ENCODE measurements at places on chromosomes 3 and 15. TPM values are rescaled to one million over a fixed set of nuclear protein-coding genes. Genes with fewer than 3 reads are reported as not detected.

DNA sequence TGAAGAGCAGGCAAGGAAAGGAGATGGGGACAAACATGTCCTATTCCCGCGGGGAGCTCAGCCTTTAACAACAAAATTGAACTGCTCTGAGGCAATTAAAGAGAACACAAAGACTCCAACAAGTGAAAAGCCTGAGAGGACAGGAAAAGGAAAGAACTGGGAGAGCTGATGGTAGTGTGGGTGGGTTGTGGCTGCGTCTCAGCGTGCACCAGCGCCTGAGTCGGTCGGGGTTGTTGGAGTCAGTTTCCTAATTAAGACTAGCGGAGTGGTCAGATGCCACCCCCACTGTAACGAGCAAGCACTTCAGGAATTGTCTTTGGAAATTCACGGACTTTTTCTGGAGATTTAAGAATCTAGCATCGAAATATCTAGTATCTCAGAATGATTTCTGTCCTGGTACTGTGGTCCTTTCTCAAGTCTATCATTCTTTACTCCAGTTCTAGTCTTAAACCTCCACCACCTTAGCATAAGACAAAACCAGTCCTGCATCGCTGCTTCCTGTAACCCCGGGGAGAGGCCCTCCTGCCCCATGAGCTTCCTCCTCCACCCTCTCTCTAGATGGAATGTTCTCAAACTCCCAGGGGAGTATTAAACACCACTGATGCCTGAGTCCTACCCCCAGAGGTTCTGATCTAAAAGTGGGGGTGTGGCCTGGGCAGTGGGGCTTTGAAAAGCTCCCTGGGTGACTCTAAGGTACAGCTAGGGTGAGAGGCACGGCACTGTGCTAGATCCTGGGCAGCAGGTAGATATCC lies 104.0 kb downstream of the CYP19A1 start:
- no peak for DNase-seq

DNA sequence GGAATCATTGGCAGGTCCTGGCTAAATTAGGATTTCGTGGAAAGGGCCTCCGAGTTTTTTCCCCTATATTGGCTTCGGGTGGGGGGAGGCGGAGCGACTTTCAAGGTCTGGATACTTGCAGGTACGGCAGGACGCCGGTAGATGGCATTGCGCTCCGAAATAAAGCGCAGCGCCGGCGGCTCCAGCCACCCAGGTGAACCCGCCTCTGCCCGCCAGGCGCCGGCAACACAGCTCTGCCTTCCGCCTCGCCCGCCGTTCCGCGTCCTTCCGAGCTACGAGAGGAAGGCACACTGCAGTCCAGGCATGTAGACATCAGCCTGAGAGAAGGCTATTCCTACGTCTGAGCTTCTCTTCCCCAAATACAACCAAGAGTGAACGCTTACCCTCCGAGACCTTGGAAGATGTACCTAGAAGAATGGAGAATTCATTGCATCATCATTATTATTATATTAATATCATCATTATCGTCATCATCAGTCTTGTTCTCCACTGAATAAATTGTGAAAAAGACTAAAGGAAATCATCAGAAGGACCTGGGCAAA lies 514.1 kb downstream of the MECOM start:
- peak; percentile 74 for DNase-seq

GRCh38 chr15:68528626-68529290 lies 50.0 kb upstream of the CORO2B start:
- peak; percentile 26 for DNase-seq

- no peak for DNase-seq
These were observed 573 bp upstream of the DIS3L start for GRCh38 chr15:66292571-66293418.

DNA sequence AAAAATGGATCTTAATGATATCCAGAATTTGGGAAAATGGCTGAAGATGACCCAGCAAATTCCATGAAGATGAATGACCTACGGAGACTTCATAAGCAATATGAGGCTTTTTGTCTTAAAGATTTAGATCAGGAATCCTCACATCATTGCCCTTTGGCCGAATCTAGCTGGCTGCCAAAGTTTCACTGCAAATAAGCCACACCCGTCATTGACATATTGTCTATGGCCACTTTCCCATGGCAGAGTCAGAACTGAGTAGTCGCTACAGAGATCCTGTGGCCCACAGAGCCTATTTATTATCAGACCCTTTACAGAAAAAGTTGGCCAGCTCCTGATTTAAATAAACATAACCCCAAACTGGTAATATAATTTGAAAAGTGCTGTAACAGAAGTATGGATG lies 307.4 kb upstream of the RARB start:
- DNase-seq = no peak

GRCh38 chr15:68252925-68253534 lies 23.5 kb upstream of the CLN6 start:
- peak; percentile 66 for DNase-seq

- DNase-seq = no peak
These were observed 143.8 kb upstream of the IL12A start for GRCh38 chr3:159844801-159845261.

DNA sequence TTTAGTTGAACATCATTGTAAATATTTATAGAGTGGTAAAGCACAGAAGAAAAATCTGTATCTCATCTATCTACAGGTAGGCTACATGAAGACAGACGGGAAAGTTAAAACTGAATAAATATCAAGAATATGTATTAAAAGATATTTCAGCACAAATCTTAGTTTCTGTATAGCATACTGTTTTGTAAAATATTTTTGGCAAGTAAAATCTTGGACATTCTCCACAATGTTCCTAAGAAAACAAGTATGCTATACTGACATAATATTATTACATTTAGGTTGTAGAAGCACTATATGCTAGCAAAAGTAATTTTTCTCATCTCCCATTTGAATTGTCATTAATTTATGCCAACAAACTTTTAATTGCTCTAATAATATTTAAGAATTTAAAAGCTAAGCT lies 326.4 kb upstream of the ARL6 start:
- DNase-seq = no peak

- DNase-seq = no peak
These were observed 343.1 kb downstream of the LPP start for GRCh38 chr3:188497021-188497420.

DNA sequence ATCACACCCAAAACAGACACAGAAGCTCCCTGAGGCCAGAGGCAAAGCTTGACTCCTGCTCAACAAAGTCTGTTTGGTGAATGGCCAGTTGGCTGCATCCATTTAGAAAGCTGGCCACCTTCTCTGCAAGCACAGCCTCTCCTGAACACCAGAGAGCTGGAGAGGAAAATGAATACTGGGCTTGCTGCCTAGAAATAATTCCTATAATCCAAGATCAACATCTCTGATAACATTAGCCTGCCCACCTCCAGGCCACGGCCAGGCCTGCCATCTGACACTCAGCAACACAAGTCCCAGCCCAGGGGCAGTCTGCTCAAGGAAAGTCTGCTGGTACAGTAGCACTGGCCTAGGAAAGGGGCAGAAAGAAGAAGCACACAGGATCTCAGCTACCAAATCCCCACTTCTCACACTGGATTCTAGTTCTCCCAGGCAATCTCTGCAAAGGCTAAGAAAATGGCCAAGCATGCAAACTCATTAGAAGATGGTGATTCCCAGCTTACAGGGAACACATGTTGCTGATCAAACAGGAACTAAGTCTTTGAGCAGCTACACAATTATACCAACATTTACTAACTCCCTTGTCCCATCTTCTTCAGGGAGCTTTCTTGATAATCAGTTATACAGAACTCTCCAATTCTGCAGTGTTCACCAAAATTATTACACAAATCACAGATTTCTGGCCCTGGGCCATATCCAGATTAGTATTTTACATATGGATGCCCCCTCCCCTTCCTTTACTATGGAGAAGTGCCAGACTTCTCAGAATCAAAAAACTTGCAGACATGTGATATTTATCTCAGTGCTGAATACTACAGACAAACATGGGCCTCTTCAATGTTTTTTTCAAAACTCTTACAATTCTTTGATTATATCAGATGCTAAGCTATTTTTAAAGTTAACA lies 9.9 kb downstream of the TBC1D2B start:
- no peak for DNase-seq

- no peak for DNase-seq
These were observed 15.3 kb downstream of the ZBTB47 start for GRCh38 chr3:42668793-42669217.

- no peak for DNase-seq
These were observed 37.4 kb downstream of the THBS1 start for GRCh38 chr15:39618063-39618823.

DNA sequence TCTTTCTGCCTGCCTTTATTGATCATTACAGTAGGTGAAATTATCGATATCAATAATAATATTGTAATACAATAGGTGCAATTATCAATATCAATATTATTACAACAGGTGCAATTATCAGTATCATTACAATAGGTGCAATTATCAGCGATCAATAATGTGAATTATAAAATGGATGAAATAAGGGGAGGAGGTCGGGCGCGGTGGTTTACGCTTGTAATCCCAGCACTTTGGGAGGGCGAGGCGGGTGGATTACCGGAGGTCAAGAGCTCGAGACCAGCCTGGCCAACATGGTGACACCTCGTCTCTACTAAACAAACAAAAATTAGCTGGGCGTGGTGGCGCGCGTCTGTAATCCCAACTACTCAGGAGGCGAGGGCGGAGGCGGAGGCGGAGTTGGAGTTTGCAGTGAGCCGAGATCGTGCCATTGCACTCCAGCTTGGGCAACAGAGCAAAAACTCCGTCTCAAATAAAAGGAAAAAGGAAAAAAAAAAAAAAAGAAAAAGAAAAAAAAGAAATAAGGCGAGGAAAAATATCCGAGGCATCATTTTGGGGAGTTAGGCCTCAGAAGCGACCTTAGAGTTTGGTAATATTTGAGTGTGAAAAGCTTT lies 611 bp upstream of the BNIP2 start:
- peak; percentile 84 for DNase-seq

GRCh38 chr3:113556316-113556945 lies 24.1 kb downstream of the SIDT1 start:
- DNase-seq = no peak

DNA sequence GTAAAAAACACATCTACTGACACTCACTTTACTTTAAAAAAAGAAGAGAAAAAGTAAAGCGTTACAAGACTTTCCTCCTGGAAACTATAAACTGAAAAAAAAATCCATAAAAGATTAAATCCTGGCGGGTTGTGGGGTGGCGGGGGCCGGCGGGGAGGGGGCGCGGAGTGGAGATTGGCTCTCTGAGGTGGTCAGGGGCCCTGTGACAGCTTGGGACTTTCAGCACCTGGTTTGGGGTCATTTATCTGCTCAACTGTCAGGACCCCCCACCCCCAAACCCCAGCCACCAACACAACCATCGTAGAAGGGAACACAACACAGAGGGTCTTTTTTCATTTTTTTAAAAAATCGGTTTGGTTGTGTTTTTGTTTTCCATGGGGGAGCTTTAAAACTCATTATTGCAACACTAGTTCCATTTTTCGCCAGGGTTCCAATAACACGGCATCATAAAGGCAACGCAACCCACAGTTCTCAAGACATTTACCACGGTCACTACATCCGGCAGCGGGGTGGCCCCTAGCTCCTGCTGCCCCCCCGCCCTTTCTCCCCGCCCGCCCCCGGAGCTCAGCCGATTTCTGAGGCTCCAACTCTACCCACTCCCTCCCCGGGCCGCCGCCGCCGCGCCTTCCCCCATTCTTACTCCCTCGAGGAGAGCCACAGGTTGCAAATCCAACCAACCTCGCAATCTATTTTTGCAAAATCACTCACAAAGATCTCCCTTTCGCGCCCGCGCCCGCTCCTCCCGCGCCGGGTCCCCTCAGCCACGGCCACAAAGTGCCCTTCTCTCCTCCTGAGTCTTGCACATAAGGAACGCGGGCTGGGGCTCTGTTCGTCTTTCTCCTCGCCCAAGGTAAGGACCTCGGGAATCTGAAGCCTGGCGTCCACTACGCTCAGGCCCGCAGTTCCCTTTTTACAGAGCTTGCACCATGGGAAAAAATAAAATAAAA lies 1.8 kb downstream of the BCL6 start:
- peak; percentile 54 for DNase-seq

- no peak for DNase-seq
These were observed 1.8 kb upstream of the ZNF385D start for GRCh38 chr3:21752749-21753347.

DNA sequence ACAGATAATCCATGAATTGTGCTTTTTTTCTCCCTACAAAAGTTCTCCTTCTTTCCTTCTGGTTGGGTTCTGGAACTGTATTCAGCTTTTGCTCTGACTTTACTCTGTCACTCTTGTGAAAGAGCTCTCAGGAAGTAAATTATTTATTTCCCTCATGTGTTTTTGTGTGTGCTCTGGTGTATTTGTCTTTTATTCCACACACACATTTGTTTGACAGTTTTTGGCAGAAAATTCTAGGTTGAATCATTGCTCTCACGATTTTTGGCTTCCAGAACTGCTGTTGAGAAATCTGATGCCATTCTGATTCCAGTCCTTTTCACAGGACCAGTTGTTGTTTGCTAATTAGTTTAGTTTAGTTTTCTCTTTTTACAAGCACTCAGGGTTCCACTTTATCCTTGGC lies 172.8 kb downstream of the PLCH1 start:
- no peak for DNase-seq

DNA sequence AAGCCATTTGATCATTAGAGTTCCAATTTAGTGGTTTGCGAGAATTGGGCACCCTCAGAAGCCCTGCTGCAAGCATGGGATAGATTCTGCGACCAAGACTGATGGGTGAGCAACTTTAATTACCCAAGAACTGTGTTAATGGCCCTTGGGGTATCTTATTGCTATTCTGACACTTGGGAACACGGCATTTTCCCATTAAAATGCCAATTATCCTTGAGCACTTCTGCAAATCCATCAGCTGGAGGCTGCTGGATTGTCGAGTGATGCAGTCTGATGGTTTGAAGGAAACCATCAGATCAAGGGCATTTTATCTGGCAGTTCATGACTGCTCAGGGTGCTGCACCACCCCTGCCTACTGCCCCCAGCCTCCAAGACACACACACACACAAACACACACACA lies 183.6 kb upstream of the PROK2 start:
- no peak for DNase-seq

DNA sequence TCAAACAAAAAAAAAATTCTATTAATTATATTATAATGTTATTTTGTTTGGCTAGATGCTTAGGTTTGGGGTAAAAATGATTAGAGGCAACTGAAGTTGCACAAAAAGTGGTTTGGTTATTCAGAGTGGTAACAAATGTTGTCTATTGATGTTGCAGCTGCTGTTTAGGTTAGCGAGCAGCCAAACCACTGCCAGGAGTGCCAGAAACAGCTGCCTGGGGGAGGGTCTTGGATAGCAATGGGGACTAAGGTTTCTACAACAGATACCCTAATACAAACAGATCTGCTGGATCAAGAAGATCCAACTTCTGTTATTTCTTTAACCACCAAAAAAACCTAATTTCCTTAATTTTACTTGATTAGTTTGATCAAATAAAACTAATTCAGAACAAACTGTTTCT lies 26.6 kb downstream of the BTLA start:
- no peak for DNase-seq

- DNase-seq = no peak
These were observed 227.0 kb downstream of the FMN1 start for GRCh38 chr15:32967521-32967920.

GPR27 gene
- 1.2 TPM for total RNA-seq

TIMMDC1 gene
- total RNA-seq = 67.1 TPM

ZNF609 gene
- 38.9 TPM for total RNA-seq

IL20RB gene
- 1.6 TPM for total RNA-seq

CCNL1 gene
- total RNA-seq = 258 TPM

NPAP1 gene
- total RNA-seq = not detected

MME gene
- total RNA-seq = not detected

AADAC gene
- not detected for total RNA-seq

ZBBX gene
- total RNA-seq = not detected
